ENCODE measurements at places on chromosomes 13 and 19.

GRCh38 chr13:25990801-25991200 is 61.0 kb downstream of the SHISA2 start:
- no peak for DNase-seq

DNA sequence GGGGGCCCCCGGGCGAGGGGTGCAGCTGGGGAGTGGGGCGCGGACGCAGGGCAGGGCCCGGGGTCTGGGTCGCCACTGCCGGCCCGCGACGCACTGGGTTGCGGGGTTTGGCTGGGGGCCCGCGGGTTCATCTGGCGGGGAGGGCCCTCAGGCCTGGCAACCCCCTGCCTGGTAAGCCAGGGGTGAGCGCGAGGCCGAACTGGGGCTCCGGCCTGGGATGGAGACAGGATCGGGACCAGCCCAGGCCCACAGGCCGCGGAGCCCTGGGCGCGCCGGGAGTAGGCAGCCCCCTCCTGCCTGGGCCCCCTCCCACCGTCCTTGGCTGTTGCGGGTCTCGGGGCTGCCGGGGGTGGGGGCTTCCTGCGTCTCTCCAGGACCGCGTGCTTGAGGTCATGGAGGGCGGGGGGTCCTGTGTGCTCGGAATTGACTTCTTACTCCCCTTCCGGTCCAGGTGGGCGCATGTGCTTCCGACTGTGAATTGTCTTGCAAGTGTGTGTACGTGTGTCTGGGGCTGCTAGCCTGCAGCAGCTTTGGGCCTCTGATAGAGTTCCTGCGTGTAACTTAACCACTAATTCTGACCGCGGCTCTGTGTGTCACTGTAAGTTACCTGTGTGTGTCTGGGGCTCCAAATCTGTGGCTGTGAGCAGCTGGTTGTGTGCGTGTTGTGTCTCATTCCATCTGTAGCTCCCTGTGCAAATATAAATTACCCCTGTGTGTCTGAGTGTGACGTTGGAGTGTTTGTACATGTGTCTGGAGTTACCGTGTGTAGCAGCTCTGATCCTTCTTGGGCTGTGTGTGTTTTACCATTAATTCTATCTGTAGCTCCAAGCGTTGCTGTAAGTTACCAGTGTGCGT is 751 bp downstream of the GRAMD1A start:
- peak; percentile 68 for DNase-seq

DNA sequence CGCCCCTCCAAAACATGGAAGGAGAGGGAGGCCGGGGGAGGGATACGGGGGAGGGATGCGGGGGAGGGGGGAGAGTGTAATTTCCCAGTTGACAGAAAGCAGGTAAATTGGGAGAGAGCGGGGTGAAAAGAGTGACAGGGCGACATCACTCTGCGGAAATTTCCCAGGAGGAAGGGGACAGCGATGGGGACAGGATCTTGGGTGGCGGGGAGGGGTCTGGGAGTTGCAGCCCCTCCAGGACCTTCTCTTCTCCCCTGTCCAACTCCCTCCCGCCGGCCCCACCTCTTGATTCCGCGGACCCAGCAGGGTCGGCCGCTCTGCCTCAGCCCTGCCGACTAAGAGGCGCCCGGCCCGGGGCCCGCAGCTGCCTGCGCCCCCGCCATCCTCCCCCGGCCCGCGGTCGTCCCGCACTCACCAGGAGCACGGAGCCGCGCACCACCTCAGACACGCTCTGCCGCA is 108.0 kb upstream of the DOCK9 start:
- no peak for DNase-seq

DNA sequence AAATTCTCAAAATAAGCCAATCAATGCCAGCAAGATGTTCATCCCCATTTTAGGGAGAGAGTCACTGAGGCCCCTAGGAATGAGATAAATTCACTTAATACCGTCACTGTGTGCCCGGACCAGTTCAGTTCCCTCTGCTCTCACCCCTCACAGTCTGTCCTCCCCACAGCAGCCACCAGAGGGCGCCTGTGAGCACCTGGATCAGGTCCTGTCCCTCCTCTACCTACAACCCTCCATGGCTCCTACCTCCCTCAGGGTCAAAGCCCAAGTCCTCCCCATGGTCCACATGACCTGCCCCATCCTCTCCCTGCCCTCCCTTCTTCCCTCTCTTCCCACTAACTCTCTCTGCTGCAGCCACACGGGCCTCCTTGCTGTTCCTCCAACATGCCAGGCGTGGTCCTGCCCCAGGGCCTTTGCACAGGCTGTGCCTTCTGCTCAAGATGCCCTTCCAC is 42.0 kb upstream of the NFIC start:
- DNase-seq: peak; percentile 70

GRCh38 chr13:44104969-44105368 is 225.3 kb downstream of the LACC1 start:
- no peak for DNase-seq

DNA sequence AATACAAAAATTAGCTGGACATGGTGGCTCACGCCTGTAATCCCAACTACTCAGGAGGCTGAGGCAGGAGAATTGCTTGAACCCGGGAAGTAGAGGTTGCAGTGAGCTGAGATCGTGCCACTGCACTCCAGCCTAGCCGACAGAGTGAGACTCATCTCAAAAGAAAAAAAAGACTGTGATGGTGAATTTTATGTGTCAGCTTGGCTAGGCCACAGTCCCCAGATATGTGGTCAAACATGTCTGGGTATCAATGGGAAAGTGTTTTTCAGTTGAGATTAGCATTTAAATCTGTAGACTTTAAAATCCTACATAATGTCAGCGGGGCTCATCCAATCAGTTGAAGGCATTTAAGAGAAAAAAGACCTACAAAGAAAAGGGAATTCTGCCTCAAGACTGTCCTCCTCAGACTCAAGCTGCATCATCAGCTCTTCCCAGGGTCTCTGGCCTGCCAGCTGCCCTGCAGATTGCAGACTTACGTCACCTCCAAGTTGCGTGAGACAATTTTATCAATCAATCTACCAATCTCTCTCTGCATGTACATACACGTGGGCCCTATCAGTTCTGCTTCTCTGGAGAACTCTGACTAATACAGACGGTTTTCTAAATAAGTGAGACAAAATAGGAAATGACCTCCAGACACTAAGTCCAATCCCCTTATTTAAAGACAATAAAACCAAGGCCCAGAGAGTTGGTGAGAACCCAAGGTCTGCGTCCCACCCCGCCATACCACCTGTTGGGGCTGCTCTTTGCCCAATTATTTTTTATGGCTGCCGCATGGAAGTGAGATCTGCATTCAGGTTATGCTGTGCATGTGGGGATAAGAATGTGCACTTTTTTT is 99.2 kb downstream of the ABCC4 start:
- no peak for DNase-seq

GRCh38 chr13:64680739-64681138 is 2549.4 kb downstream of the PCDH9 start:
- no peak for DNase-seq

DNA sequence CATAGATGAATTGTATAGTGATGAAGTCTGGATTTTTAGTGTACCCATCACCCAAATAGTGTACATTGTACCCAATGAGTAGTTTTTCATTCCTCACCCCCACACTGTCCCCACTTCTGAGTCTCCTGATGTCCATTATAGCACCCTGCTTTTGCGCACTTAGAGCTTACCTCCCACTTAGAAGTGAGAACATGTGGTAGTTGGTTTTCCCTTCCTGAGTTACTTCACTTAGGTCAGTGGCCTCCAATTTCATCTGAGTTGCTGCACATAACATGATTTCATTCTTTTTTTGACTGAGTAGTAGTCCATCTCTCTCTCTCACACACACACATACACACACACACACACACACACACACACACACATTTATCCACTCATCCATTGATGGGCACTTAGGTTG is 43.2 kb upstream of the ALOX5AP start:
- DNase-seq: no peak

GRCh38 chr19:16143399-16144215 is at the start of gene HSH2D:
HSH2D (plus strand) TSS chr19:16143685; CDS start chr19:16148751, 5,066 bp downstream.
- peak; percentile 52 for DNase-seq

GRCh38 chr19:5676105-5676771 is 4.1 kb downstream of the MICOS13 start:
- DNase-seq: no peak

DNA sequence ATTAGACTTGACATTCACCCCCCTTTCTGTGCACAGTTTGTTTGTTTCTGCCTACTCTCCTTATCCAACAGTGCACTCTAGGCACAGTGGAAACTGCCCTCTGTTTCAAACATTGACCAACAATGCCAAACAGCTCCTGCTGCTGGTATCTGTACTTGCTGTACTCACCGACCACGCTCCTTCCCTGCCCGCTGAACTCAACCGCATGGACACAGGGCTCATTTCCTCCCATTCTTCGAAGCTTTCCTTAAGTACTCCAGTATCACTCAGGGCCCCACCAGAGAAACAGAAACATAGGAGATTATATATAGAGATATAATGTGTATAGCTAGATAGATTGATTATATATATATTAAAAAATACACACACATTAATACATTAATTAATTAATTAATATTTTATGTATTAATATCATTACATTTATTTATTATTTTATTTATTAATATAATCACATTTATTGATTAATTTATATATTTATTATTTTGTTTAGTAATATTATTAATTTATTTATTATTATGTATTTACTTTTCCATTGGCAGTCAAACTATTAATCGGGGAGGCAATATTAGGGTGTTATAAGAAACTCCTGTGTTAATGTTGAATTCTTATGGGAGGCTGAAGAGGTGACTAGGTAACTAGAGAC is 1528.2 kb downstream of the EFNB2 start:
- no peak for DNase-seq

DNA sequence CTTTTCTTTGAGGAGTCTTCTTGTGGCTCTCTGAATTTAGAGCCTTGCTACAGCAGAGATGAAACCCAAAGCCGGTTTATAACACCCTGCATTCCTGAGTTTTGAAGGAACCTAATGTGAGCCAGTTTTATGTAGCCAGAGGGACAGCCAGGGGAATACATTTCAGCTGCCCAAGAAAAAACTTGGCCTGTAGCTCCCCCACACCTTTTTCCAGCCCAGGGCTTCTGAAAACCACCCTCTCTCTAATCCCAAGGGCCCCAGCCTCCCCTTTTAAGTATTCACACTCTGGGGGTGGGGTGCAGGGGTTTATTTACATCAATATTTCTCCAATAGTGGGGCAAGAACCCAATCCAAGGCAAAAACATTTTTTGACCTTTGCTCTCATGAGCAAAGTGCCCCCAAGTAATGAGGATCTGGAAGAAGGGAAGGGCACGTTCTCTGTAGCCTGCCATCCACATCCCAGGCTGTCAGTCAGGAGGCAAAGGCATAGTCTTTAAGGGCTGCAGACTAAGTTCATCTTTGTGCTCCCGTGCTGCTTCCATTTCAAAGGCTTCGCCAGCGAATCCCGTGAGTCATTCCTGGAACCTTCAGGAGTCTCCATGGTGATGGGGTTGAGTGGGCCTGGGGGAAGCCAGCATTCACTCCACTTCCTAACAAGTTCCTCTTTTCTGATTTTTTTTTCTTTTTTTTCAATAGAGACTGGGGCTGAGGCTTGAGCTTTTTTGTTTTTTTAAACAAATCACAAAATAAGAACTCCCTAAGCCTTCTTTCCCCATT is 33.2 kb upstream of the MEDAG start:
- peak; percentile 93 for DNase-seq

- no peak for DNase-seq
These were observed 71.2 kb upstream of the GTF3A start for GRCh38 chr13:27353166-27353583.

DNA sequence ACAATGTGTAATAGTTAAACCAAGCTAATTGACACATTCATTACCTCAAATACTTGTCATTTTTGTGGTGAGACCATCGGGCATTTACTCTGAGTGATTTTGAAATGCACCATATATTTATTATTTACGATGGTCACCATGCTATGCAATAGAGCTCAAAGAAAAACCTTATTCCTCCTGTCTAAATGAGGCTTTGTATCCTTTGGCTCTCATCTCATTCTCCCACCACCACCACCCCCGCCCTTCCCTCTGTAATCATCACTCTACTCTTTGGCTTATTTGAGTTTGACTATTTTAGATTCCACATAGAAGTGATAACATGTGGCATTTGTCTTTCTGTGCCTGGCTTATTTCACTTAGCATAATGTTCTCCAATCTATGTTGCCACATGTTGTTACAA is 124.9 kb downstream of the CYSLTR2 start:
- DNase-seq: no peak

DNA sequence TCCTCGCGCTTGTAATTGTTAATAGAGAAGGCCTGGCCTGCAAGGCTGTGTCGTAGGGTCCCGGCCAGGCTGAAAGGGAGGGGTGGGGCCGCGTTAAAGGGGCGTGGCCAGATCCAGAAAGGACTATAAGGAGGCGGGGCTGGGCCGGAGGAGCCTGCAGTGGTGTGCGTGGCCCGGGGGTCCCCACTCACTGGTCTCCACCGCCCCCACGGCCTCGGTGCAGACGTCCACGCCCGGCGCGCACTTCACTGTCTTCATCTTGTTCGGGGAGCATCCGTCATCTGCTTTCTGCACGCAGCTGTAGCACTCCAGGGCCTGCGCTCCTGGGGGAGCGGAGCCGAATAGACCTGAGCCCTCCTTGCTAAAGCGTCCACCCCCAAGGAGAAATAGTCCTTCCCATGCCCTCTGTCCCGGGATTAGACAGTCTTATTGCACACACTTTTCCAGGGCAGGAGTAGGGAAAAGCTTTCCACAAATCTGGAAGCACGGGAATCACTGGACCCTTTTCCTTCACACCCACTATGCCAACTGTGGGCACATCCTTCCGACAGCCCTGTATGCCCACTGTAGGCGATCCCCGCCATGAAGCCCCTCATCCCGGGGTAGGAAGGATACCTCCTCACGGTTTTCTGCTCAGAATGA is 1.2 kb downstream of the LYPD3 start:
- DNase-seq: peak; percentile 59

- DNase-seq: peak; percentile 87
These were observed 1.3 kb upstream of the LRCH1 start for GRCh38 chr13:46551410-46552302.

GRCh38 chr19:1856698-1857603 is 6.4 kb downstream of the KLF16 start:
- DNase-seq: peak; percentile 94

- DNase-seq: no peak
These were observed 8.8 kb downstream of the CEACAM16 start for GRCh38 chr19:44707794-44708193.

- DNase-seq: no peak
These were observed 4.6 kb upstream of the ACTL9 start for GRCh38 chr19:8703223-8703622.

DNA sequence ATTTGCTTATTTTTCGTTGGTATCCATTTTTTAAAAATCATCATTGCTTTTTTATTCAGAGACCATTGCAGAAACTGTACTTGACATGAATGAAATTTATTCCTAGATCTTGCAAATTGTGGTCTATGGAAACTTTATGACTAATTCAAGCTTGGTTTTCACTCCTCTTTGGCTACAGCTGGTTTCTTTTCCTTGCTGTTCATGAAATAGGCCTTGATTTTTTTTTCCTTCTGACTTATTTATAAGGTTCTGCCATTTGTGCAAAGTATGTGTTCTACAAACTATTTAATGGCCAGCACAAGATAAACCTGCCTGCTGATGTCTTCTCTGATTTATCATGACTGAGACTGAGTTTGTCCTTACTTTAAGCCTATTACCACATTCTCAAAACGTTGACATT is 764.0 kb upstream of the SLITRK5 start:
- no peak for DNase-seq

DNA sequence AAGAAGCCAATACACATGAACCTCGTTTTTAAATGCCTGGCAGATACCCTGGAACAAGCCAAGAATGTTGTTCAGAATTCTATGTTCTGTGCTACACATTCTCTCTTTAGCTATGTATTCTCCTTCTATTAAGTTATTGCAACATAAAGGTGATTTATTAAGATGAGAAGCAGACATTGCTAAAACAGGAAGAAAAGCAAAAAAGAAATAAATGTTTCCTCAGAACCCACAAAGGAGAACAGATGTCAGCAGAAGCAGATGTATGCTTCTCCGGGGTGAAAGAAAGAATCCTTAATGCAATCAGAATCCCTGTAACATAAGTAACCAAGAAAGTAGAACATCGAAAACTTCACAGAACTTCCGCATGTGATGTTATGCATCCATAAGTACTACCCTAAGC is 302.9 kb downstream of the DCT start:
- no peak for DNase-seq

Data from suppressor macrophage treated with lipopolysaccharide for 4 hours (primary cell).